ENCODE measurements at places on chromosomes 3 and 15.

DNA sequence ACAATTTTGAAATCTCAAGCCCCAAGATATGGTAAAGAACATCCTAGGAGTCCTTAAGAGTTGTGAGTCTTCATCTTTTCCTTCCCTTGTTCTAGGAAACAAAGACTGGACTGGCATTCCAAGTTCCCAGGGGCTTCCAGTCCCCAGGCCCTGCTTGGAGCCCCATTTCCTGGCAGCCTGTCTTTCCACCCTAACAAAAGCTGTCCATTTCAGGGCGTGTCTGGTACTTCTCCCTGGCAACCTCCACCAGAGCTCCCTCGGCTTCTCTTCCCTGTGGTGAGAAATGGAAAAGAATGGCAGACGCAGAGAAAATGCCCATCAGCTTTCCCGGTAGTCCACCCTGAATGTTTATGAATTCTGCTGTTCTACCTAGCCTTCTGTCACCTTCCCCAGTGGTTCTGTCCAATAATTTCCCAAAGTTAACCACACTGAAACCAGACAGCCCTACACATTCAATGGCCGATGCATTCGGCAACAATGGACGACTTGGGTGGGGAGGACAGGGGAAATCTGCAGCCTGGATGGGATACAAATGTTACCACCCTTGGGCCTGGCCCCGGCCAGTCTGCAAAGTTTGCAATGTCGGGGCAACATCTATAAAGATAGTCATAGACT is 6.8 kb downstream of the RAB6B start:
- no peak for DNase-seq

- DNase-seq, result no peak
Observed at GRCh38 chr15:40469776-40470390, 901 bp upstream of the CHST14 start.

DNA sequence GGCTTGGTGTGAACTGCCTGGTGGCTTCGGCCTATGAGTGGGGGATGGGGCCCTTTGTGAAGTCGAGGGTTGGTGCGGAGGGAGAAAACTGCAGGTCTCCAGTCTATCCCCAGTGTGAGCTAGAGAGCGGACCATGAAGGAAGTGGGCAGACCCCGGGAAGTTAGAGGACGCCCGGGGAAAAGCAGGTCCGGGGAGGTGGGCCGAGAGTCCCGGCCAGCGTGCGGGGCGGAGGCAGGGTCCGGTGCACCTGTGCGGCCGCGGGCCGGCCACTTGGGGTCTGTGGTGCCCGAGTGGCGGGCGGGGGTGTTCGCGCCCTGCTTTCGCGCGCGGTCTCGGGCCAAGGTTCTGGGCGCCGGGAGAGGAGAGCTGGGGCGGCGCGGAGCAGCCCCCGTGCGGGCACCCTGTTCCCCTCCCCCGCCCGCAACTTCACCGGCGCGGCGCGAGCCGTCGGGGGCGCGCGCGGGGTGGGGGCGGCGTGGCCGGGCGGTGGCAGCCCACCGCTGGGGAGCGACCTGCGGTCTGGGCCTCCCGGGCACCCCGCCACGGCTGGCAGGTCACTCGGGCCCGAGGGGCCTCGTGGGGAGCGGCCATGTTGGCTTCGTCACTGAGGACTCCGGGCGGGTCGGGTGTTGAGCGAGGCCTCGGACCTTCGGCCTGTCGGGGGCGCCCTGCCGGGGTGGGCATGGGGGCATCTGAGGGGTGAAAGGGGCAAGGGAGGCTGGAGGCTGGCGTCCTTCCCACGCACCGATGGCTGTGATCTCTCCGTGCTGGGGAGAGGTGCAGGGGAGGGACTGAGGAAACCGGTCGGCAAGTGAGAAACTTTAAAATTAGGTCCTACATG is 4.8 kb downstream of the UBE2E1 start:
- DNase-seq, result no peak

- DNase-seq, result no peak
Observed at GRCh38 chr3:113764698-113765097, 17.9 kb downstream of the ATP6V1A start.

GRCh38 chr3:127365163-127365798 is 77.4 kb upstream of the PRR20G start:
- DNase-seq, result no peak

GRCh38 chr3:69095636-69096035 is 10.9 kb downstream of the ARL6IP5 start:
- no peak for DNase-seq

DNA sequence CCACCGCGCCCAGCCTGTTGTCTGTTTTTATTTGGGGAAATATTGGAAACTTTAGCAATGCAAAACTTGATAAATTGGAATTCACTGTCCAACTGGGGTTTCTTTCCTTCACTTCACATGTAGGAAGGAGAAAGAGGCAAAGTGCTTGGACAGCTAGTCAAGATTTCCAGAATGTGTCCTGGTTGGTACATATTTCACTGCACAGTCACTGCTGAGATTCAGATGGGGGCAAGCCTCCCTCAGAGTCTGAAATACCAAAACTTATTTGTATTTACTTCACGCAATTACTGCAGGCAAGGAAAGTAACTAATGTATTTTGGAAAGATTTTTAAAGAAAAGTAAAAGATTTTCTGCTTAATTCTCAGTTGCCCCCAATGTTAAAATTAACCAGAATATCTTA is 21.0 kb downstream of the LRRC31 start:
- no peak for DNase-seq

All from caudate nucleus (tissue), 63 donors.